Midbrain (tissue), 1 donor: ENCODE measurements at places on chromosomes 6 and 20.

DNA sequence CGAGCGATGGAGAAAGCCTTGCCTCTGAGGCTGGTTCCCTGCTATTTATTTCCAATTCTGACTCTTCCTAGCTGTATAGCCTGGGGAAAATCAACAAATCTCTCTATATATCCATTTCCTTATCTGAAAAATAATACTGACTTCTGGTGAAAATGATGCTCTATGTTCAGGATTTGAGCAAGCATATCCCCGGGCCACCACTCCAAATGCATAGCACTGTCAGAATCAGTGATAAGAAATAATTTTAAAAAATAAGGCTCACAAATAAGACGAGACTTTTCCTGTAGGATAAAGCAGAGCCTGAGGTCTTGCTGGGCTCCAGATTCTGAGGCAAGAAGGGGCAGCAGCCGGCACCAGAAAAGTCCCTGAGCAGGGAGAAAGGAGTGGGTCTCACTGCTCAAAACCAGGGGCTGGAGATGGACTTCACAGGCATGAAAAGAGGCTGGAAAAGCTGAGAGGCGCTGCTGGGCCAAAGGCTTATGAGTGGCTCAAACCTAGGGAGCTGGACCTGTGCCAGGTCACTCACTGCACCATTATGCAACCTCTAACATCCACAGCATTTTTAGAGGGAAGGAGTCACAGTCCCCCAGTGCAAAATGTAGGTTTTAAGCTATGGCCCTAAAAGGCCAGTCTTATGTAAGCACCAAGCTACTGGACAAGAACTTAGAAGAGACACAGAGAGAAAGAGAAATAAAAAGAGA is 48.1 kb upstream of the SLC17A4 start:
- DNase-seq, result peak; percentile 25

GRCh38 chr20:41316051-41316450 is 1.5 kb downstream of the ZHX3 start:
- DNase-seq, result peak; percentile 46

DNA sequence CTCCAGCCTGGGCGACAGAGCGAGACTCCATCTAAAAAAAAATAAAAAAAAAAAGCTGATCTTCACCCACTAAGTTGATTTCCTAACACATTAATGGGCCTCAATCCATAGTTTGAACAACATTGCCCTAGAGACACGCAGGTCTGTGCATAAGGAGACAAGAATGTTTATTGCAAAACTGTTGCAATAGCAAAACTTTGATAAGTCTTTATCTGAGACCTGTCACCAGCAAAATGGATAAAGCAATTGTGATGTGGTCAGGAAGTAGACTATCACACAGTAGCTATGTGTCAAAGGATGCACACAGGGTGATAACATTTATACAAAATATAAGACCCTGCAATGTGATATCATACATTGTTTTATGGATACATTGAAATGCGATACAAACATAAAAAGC is 4.2 kb upstream of the ITPR3 start:
- no peak for DNase-seq

- DNase-seq, result no peak
These were observed 32.1 kb upstream of the PNRC1 start for GRCh38 chr6:89048288-89048923.

DNA sequence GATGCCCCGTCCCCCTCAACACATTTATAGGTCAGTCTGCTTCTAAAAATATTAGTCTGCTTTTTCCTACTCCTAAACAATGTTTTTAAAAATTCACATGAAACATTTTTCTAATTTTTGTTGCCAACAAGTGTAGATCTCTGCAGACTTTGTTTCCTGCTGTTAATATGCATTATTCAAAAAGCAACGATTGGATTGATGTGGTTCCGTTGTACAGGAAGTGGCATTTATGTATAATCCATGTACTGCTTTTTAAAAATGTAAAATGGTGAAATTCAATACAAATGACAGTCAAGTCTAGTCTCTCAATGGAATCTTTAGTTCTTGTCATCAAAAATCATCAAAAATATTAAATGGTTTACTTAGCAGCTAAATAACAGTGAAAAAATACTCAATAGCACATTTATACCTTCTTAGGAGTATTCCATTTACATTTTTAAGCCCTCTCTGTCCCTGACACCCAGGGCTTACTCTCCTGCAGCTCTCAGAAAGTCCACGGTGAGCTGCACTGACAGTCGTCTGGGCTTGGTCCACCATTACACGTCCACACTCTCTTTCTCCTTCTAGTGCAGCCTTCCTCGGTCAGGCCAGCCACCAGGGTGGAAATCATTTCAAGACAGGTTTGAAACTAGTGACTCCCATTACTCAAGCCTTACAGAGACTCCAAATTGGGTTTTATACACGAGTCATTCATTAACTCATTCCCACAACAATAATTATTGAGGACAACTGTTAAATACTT is 211.5 kb downstream of the TMEM200A start:
- DNase-seq, result no peak

- DNase-seq, result no peak
These were observed 18.6 kb upstream of the CST9L start for GRCh38 chr20:23586735-23587525.

DNA sequence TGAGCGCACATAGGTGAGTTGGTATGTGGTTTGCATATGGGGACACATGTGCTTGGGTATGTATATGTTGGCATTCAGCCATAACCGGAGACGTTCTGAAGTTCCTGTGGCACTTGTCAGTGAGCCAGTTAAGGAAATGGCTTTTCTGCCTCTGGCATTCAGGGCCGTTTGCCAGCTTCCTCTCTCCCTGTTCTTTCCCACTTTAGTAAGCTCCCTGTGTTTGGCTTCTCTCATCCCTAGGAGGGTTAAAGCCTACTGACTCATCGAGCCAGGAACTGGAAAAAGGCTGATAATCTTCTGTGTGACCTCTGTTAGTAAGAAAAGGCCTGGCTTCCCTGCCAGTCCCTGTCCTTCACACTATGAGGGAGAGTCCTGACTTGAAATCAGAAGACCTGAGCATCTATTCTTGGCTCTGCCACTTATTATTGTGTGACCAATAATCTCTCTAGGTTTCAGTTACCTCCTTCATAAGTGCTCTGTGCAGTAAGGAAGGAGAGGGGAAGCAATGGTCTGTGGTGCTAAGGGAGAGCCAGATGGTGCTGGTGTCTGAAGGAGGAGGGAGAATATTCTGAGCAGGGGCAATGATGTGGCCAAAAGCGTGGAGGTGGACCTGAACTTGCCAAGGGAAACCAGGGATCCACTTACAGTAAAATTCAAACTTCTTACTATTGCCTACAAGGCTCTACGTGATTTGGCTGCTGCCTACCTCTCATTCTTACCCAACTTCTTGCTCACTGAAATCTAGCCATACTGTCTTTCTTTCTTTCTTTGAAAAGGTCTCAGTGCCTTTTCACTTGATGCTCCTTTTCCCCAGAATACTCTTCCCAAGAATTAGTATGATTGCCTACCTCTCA is 31.4 kb downstream of the ACSS2 start:
- DNase-seq, result no peak

- DNase-seq, result peak; percentile 25
These were observed 1.3 kb downstream of the EPPIN start for GRCh38 chr20:45545754-45546453.
